Fibroblast of mammary gland (primary cell): ENCODE measurements at places on chromosomes 11 and 22.
A peak's percentile ranks its signal among the peaks of the same experiment; 100 is the strongest.

DNA sequence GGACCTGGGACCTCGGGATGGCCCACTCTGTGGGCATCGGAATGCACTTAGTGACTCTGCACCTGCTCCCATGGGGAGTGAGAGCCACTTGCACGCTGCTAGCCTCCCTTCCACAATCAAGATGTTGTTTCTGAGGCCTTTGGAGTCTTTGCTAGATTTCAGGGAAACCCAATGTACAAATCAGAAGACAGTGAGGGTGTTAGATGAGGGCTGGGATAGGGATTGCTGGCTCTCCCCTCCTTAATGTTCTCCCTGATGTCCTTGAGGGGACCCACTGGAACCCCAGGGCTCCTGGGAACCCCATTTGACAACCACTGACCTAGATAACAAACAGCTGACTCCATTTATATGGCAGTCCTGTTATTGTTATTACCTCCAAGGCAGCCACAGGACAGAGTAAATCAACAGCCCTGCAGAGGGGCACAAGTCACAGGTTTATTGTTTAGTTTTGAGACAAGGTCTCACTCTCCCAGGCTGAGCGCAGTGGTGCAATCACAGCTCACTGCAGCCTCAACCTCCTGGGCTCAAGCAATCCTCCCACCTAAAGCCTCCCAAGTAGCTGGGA, 31.3 kb upstream of the COMT start:
- DNase-seq, result no peak

DNA sequence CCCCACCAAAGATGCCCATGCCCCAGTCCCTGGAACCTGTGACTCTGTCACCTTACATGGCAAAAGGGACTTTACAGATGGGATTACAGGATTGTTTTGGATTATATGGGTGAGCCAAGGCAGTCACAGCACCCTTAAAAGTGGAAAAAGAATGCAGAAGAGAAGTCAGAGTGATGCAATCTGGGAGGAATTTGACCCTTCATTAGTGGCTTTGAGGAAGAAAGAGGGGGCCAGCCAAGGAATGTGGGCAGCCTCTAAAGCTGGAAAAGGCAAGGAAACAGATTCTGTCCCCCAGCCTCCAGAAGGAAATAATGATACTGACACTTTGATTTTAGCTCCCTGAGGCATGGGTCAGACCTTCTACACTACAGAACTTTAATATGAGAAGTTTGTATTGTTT, 257.3 kb upstream of the ISX start:
- no peak for DNase-seq

DNA sequence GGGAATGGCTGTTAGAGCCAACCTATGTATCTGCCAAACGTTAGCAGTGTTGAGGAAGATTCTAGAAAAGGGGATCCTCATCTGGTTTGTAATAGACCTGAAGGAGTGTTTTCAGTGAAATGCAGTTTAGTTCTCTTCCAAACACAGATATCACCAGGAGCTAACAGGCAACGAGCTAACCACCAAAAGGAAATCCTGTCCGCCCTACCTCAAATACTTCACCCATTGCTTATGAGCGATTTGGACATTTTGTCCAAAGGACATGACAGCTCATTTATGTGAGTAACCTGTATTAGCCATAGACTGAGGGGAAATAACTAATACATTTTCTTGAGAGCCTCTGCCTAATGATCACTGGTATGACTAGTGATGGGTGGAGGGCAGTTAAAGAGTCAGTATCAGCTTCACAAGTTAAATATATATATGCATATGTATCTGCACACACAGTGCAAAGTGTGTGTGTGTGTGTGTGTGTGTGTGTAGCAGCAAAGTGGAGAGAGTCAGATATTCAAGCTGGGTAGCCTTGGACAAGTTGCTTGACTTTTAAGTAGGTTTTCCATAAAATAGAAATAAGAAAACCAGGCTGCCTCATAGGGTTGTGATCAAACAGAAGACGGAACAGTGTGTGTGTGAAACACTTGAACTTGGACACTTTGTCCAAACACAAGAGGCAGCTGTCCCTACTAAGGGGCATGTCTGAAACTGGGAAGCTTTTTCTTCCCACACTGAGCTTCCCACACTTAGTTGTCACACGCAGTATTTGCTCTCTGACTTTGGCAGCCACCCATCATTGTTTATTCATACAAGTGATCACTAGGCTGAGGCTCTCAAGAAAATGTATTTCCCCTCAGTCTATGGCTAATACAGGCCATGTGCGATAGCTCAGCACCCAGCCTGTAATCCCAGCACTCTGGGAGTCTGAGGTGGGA, 940 bp upstream of the C11orf91 start:
- peak; percentile 92 for DNase-seq

DNA sequence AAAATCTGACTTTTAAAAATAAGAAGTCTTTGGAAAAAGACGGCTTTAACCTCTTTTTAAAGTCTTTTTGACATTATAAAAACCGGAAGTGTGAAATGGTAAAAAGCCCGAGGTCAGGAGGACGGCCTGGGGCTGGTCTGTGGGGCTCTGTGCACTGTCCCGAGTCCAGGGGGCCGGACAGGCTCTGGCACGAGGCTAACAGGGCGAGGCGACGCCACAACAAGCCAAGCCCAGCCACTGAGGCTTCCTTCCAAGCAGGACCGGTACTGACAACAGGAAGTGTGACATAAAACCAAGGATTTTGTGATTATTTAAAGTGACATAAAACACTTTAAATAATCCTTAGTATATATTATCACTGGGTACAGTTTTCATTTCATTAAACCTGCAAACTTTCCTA, 39.2 kb downstream of the BRD1 start:
- peak; percentile 30 for DNase-seq

- no peak for DNase-seq
Observed at GRCh38 chr11:28757725-28758515, 649.7 kb downstream of the METTL15 start.

GRCh38 chr22:29719899-29720645, at the start of gene CABP7:
Gene CABP7 (plus strand): TSS chr22:29720003. CDS start chr22:29720425, 422 bp downstream.
- no peak for DNase-seq

DNA sequence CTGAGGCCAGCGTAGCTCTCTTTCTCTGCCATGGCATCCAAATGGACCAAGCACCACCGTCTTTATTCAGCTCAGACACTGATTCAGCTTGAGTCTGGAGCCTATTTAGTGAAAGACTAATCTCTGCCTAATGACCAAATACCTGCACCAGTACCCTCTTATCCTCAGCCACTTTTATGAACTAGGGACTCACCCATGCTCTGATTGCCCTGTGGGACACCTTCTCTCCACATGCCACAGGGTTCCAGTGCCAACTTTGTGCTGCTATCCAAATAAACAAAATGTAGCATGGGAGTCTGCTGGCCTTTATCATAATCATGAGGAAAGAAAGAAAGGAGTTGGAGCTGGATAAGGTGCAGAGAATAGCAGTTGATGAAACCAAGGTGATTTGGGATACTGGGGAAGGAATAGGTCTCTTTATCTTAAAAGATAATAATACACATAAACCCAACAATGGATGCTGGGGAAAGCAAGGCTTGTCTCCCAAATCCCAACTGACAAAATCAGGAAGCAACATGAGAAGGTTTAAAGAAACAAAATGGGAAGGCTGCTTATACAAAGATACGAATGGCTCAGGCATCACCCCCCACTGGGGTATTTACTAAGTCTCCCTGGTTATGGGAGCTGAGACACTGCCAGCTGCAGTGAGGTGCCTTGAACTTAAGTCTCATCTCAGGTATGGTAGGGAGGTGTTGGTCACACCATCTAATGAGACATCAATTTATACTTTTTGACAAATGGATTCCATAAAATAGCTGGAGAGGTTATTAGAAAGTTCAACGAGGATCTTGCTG, 63.3 kb downstream of the SYT9 start:
- no peak for DNase-seq

- DNase-seq, result peak; percentile 93
Observed at GRCh38 chr11:64854534-64855502, 10.4 kb upstream of the CDC42BPG start.

- peak; percentile 62 for DNase-seq
Observed at GRCh38 chr11:128407962-128408361, 179.4 kb downstream of the ETS1 start.

DNA sequence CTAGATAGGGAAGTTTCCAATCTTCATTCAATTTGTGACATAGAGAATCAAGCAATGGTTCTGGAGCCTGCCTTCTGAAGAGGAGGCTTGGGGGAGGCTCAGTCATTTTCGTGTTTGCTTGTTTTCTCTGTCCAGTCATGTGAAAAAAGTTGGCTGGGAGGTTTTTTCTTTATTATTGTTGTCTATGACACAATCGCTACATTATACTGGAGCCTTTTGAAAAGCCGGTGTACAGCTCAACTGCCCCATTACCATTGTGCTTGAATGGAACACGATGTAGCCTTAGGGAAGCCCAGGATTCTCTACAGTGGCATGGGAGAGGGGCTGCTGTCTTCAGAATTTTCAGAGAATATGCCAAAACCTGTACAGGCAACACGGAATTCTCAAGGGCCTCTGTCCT, 57.9 kb upstream of the NCAM1 start:
- DNase-seq, result no peak
